ENCODE measurements at places on chromosomes 12 and 14.

GRCh38 chr12:95674631-95675030 lies 115.9 kb downstream of the NTN4 start:
- DNase-seq: no peak

GRCh38 chr14:94936401-94936892 lies 166.5 kb upstream of the GSC start:
- no peak for DNase-seq

GRCh38 chr12:48072266-48072665 lies 33.6 kb downstream of the SENP1 start:
- no peak for DNase-seq

DNA sequence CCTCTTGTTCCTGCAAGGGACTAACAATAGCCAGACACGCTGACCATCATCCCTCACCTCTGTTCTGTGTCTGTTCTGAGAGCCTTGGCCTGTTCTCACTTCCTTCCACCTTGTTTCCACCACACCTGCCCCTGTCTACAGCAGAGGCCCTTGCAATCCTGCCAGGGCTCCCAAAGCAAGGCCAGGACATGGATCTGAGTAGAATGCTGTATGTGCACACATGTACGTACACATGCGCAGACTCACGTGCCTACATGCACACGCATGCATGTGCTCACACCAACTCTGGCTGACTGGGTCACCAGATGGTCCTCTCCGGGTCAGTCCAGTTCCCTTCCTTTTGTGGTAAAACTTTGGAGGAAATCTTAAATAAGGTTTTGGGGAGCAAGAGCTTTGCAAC lies 133.0 kb upstream of the C14orf180 start:
- DNase-seq: no peak

- no peak for DNase-seq
These were observed 96.0 kb downstream of the CNTN1 start for GRCh38 chr12:40788276-40788675.

DNA sequence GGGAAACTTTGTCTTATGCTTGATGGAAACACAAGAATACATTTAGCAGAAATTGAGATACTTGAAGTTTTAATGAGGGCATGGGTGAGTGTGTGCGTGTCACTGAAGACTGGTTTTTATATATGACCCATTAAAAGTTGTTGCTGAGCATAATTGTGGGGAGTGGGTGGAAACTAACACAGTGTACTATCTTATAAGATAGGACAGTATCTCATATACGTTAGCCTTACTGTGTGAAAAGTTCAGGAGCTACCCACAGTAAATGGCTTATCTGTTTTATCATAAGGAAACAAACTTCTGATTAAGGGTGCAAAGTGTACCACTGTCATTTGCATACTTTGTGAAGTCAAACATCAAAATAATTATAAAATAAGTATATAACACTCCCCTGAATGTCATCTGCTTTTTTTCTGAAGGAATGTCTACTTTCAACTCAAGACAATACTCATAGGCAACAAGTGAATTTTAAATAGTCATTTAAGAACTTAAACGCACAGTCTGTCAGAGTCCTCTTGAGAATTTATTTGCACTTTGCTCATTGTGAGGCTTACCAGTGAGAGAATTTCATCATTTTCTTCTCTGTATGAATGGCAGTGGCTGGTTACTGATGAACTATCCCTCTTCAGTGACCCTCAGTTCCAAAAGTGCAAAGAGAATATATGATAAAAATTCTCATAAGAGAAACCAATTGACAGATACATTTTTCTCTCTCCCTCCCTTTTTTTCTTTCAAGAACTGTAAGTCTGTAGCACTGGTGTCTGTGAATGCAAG lies 4.2 kb downstream of the PDE3A start:
- no peak for DNase-seq

GRCh38 chr12:4471256-4471655 lies 25.6 kb upstream of the FGF6 start:
- no peak for DNase-seq

- no peak for DNase-seq
These were observed 63.6 kb downstream of the TTLL5 start for GRCh38 chr14:75724414-75725204.

GRCh38 chr14:101878822-101879528 lies 85.4 kb upstream of the DYNC1H1 start:
- DNase-seq: no peak

DNA sequence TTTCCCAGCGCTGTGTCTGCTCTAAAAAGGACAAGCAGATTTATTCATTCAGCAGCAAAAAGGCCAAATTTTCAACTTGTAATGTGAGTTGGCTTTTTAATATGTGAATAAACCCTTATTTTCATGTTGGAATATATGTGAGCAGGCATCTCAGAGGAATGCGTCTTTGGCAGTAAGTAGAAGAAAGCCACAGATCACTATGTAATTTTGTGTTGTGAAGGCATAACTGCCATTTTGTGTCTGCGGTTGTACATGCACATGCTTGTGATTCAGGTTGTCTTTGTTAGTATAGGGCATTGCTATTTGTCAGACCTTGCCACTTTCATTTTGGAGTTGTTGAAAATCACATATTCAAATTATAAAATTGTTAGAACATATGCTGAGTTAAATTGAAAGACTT lies 398.8 kb upstream of the RGS6 start:
- no peak for DNase-seq

DNA sequence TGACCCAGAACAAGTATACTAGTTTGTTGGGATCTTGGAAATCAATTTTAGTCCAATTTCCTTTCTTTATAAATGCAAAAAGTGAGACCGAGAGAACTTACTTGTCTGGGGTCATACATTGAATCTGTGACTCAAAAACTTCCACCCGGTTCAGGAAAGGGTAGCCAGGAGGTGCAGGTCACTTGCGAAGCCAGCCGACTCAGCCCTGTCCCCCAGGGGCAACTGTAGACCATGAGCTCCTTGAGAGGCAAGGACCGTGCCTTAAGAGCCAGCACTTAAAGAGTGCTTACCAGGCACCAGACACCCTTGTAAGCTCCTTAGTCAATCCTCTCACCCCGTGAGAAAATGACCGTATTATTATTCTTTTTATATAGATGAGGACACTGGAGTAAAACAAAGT lies 505 bp upstream of the BCDIN3D start:
- no peak for DNase-seq

DNA sequence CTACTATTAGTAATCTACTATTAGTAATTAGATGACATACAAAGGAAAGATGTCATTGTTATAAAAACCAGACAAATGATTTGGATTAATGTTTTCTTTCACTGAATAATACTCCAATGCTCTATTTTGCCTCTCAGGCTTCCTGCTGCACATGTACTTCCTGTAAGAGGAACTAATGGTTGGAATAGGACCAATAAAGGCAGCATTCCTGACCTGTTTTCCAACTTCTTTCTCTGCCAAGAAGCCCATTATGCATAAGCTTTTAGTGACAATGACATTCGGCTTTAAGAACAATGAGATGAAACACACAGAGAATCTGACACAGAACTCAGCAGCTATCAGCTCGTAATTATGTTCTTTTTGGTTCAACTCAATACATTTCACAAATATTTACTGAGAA lies 5.2 kb upstream of the C12orf56 start:
- no peak for DNase-seq

DNA sequence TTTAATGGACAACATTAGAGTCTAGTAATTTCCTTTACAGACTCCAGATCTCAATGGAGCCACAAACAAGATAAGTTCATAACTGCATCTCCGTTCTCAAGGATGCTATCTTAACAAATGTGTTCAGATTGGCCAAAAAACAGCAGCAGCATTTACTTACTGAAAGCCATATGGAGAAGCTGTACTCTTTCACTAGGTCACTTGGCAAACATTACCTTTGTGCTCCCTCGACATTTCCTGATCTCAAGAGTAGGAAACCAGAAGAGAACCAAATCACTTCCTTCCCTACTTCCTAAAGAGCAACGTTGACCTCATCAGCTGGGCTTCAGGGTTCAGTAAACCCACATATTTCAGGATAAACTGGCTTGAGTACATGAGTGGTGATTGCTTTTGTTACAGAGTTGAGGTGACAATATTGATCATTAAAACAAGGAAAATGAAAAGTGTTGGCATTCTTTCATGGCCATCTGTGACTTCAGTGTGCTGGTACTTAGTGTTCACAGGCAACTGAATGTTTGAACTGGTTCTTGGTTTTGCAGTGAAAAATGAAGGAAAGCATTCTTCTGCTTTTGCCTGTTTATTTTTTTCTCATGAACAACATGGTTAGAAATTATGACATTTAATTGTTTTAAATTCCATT lies 449.6 kb downstream of the TMEM117 start:
- DNase-seq: no peak

GRCh38 chr12:49021292-49021915 lies 2.8 kb upstream of the PRKAG1 start:
- DNase-seq: no peak

DNA sequence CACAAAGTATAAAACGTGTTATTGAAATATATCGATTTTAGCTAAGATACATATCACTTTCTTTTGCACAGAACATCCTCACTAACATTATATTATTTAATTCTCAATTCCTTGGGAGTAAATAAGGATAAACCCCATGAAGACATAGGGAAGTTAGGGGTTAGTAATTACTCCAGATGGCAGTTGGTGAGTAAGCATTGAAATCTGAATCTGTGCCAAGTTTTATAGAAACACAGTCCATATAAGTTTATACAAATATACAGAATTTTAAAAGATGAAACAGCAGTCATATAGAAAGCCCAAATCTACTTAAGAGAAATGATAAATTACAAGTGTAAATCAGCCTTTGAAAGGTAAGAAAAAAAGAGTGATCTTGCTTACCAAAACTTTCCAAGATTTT lies 200.4 kb upstream of the SYT10 start:
- DNase-seq: no peak

GRCh38 chr14:20501346-20501745 lies 4.0 kb upstream of the RNASE10 start:
- DNase-seq: no peak

Data from stimulated activated CD4-positive, alpha-beta T cell treated with anti-CD3 and anti-CD28 coated beads, Interleukin-15, amount 100 ng/mL, for 1 hour (primary cell).